ENCODE measurements at places on chromosomes 4 and X.
A peak's percentile ranks its signal among the peaks of the same experiment; 100 is the strongest.

DNA sequence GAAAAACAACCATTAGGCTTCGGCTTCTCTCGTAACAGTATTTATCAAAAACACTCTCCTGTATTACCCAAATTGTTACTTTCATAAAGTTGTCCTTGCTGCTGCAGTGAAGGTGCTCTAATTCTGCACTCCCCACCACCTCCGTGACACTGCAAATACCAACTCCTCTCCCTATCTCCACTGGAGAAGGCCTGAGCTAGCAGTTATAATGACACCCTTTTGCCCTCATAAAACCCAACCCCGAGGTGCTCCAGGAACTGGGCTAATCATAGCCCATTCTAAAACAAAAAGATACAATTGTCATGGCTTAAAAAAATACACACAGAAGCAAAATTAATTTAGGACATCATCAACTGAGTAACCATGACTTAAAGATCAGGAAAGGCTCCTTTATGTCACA is 59.2 kb downstream of the MAP7D2 start:
- DNase-seq = no peak

DNA sequence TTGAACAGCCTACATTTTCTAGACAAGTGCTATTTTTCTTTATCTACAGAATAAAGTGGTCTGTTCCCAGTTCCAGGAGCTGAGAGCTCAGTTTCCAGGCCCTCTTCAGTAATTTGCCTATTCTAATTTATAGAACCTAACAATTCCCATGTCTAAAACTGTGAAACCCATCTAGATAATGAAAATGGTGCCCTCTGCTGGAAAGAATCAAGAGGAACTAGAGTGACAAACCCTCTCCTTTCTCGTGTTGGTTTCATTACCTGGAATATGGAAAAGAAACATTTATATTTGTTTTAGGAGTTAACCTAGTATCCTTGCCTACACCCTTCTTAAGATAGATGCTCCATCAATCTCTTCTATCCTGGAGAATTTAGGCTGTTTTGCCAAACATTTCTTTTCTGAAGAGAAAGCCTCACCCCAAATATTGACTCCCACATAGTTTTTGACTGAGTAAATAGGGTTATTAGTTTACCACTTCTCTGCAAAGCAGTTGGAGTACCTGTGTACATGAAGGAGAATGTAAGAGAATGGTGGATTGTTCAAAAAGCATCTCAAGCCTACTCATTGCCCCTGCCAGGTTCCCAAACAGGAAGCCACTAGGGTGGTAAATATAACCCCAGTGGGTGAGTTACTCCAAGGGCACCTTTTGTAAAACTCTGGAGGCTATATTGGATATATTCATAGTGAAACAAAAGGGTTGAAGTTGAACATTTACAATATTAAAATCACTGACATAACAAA is 121.6 kb downstream of the RASL11B start:
- no peak for DNase-seq

- no peak for DNase-seq
Observed at GRCh38 chr4:153490985-153491483, 24.9 kb downstream of the TMEM131L start.

DNA sequence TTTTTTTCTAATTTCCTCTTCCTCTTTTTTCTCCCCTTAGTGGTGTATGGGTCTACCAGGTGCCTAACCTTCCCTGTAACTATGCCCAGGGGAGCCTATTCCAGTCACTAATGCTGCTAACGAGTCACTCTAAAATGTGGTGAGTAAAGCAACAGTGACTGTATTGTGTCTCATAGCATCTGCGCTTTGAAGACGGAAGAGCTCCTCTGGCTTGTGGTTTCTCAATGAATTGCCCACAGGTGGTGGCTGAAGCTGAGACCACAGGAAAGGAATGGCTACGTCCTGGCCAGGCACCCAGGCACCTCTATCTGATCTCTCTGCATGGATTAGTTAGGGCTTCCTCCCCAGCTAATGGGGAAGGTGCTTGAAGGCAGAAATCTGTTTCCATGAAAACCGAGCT is 763.5 kb upstream of the FRG1 start:
- peak; percentile 21 for DNase-seq

GRCh38 chrX:69082055-69082752 is 83.0 kb downstream of the PJA1 start:
- DNase-seq = no peak

GRCh38 chr4:180448306-180448705 is 1794.9 kb upstream of the TENM3 start:
- DNase-seq = no peak

DNA sequence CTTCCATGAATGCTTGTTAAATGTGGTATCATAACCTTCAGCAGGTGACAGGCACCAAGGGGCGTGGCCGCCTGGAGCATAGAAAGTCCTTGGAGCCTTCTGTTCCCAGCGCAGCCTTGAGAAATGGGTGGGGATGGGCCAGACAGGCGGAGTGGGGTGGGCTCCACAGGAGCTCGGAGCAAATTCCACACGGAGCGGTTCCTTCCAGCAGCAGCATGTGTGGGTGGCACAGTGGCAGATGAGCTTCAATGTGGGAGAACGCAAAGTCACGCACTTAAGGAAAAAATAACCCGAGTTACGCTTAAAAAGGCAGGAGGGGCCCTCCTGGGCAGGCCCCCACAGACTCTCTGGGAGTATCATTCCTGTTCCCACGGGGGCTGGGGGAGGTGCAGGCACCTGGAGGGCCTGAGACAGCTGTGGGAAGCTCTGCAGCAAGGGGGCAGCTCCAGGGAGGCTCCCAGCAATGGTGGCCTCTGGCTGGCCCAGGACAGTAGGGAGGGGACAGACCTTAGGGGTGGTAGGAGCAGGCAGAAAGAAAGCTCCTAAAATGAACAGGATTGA is 15.3 kb downstream of the TMEM271 start:
- no peak for DNase-seq

DNA sequence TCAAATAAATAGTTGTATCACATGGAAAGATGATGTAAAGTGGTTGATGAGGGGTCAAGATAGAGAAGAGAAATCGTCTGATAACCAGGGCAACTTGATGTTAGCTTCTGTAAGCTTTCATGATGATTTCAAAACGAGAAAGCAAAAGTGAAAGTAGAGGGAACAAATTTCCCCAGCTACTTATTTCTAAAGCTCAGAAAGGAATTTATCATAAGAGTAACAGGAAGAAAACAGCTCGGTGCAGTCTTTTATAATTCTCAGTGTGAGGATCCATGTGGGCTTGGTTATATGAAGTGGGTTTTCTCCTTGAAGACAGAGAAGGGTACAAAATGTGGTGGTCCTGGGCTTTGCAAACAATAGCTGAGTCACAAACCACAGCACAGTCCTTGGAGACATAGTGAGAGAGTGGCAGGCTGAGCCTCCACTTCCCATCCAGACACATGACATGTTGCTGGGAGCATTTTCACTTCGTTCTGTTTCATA is 32.1 kb upstream of the GLRA2 start:
- peak; percentile 53 for DNase-seq

- DNase-seq = no peak
Observed at GRCh38 chr4:166335256-166335938, 462.4 kb downstream of the TLL1 start.

DNA sequence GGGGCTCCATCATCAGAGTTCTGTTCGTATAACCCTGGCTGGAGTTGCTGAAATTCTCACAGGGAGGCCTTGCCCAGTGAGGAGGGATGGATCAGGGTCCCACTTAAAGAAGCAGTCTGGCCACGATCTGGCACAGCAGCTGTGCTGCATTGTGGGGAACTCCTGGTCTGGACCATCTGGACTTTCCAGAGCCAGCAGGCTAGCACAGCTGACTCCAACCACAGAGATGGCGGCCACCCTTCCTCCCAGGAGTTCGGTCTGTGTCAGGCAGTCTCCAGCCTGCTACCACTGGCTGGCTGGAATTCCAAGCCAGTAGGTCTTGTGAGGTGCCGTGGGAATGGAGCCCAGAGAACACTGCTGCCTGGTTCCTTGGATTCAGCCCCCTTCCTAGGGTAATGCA is 62.0 kb downstream of the SLAIN2 start:
- no peak for DNase-seq

GRCh38 chr4:1045595-1046201 is 34.3 kb downstream of the FGFRL1 start:
- DNase-seq = no peak

DNA sequence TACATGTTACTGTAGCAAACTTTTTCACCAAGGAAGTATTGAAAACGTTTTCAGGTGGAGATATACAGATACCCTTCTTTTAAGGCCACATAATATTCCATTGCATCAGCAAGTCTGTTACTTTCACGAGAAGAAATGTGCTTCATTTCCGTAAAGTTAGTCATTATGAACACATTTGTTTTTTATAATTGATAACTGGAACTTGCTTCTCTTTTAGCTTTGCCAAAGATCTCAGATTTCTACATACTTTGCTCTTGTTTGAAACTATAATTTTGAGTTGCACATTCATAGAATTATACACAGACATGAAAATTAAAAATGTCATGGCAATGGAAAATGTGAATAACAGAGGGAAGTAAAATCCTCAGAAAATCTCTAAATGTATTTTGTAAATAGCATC is 128.7 kb upstream of the GIMD1 start:
- no peak for DNase-seq

- no peak for DNase-seq
Observed at GRCh38 chrX:15033917-15034316, 160.7 kb downstream of the MOSPD2 start.

DNA sequence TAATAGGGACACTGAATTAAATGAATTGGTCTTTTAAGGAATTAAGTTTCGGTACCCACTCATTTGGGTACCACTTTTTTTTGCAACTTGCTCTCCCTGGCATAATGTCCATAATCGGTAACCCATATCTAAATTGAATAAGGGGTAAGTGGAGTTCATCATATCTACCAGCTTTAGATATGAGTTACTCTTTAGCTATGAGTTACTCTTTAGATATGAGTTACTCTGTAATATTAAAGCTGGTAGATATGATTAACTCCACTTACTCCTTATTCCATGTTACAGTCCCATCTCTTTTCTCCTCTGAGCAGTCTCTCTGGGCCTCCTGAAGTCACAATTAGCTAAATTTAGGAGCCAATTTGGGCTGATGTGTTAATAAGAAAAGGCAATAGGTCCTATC is 85.7 kb downstream of the TEX13C start:
- no peak for DNase-seq

GRCh38 chrX:38220024-38220414 is 652 bp downstream of the SRPX start:
- DNase-seq = no peak

- DNase-seq = no peak
Observed at GRCh38 chrX:13694359-13694758, 5.4 kb downstream of the RAB9A start.

- no peak for DNase-seq
Observed at GRCh38 chr4:143745874-143746273, 45.4 kb upstream of the FREM3 start.

- DNase-seq = no peak
Observed at GRCh38 chr4:2025817-2026216, 17.0 kb upstream of the NELFA start.

- DNase-seq = no peak
Observed at GRCh38 chr4:16290681-16291420, 64.6 kb upstream of the TAPT1 start.

- DNase-seq = no peak
Observed at GRCh38 chr4:3835527-3836405, 69.6 kb downstream of the ADRA2C start.

DNA sequence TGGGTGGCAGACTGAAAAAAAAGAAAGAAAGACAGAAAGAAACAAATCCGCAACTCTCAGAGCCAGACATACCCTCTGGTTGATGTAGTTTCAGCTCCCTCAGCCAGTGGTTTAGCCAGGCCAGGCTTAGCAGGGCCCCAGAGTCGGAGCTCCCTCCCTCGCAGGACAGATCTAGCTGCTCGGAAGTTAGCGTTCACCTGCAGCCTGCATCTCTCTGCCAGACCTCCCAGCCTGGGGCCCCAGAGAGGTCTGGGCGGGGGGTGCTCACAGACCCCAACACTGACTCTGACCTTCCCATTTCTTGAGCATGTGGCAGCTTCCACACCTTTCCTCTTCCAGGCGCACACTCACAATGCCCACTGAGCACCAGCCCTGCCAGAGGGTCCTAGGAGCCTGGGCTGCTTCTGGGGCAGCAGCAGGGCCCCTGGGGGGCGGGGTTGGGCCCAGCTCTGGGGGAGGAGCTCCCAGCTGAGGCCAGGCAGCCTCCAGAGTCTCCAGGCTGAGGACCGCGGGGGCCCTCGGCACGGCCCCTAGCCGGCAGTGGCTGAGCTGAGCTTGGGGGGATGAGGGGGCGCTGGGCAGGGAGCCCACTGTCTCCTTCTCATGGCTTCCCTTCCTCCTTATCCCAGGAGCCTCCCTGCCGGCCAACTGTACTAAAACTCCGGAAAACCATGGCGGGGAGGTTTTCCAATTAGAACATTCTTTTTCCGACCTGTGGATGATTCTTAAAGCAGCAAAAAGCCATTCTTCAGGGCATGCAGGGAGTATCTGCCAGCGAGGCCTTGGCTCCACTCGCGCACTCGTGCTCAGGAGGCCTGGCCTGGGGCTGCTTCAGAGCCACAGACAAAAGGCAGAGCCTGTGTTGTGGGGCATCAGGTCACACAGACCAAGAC is 4.6 kb upstream of the ZNF185 start:
- no peak for DNase-seq

DNA sequence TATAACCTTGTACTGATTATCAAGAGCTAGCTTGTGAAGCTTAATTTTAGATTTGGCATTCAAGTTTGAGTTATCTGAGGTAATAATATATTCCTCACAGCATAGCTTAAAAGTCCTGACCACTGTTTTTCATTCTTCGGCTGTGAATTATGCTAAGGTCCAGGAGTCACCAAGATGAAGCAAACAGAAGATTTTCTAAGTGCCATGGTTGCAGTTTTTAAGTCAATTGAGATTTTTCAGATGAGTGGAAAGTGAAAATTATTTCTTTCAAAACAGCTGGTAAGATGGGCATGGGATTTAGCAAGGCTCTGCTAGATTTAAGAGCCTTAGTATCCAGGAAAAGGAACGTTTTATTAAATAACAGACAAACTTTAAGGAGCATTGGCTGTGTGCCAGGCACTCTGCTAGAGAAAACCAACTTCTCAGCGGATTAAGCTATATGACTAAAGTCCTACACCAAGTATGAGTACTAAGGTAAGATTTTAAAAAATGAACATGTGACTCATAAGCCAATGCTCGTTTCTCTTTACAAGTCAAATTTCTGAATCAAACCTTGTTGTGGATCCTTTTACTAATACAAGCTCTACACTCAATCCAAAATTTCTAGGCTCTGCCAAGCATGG is 149.9 kb upstream of the IL15 start:
- no peak for DNase-seq

GRCh38 chr4:98517218-98518021 is 141.0 kb downstream of the TSPAN5 start:
- DNase-seq = no peak

All from DND-41 (cell line).